Dorsolateral prefrontal cortex (tissue), 122 donors: ENCODE measurements at places on chromosomes 7 and 10.

- DNase-seq = no peak
These were observed 82.1 kb upstream of the PDGFA start for GRCh38 chr7:601595-602340.

DNA sequence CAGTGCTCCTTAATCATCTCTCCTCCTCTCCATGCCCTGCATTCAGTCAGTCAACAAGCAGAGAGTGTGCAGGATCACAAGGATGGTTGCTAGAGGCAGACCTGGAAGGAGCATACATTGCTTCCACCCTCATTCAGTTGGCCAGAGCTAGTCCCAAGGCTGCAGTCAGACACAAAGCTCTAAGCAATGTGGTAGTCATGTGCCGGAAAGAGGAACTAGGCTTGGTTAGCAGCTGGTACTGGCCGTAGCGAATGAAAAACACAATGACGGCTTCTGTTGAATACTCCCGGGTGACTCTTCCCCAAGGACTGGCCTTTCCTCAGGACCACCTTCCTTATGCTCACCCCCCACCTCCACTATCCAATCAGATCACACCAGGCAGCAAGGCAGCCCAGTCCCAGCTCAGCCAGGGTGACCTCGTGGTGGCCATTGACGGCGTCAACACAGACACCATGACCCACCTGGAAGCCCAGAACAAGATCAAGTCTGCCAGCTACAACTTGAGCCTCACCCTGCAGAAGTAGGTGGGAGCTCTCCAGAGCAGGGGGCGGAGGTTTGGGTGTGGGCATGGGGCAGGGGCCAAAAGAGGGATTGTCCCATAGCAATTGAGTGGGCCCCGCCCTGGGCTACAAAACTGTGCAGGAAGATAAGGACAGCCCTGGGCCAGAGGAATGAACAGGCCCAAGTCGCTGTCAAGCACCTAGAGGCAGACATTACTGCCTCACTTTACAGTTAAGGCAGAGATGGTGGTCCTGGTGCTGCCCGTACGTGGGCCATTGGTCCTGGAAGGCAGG lies 10.9 kb downstream of the LDB3 start:
- DNase-seq = no peak

GRCh38 chr10:91210014-91210413 lies 10.4 kb upstream of the PCGF5 start:
- no peak for DNase-seq

DNA sequence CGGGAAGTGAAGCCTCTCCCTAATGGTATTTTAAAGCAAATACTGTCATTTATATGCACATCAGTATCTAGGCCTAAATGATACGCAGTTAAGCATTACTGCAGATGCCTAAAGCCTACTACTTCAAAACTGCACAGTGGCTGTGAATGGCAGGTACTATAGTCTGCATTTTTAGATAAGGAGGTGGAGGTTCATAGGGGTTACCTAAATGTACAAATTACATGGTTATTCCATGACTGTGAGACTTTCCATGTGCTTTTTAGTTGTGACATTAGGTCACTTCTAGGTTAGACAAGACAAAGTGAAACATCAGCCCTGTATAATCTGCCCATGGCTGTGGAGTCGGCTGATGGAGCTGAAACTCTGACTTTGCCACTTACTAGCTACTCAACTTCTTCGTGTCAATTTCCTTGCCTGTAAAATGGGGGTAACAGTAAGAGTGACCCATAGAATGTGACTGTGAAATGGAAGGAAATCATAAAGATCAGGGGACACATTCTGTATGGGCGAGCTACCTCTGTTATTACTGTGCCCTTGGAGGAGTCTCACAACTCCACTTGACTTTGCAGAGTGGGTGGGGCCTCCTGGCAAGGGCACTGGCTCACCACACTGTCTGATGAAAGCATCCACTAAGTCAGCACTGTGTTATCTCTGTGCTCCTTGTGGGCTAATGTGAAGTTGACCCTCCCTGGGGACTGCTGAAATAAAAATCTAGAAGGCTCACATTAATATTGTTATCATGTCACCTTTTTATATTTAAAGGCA lies 239.4 kb downstream of the TNS3 start:
- no peak for DNase-seq

GRCh38 chr7:112447406-112447805 lies 2.9 kb upstream of the IFRD1 start:
- no peak for DNase-seq

GRCh38 chr10:59839576-59839975 lies 66.8 kb downstream of the CCDC6 start:
- no peak for DNase-seq

DNA sequence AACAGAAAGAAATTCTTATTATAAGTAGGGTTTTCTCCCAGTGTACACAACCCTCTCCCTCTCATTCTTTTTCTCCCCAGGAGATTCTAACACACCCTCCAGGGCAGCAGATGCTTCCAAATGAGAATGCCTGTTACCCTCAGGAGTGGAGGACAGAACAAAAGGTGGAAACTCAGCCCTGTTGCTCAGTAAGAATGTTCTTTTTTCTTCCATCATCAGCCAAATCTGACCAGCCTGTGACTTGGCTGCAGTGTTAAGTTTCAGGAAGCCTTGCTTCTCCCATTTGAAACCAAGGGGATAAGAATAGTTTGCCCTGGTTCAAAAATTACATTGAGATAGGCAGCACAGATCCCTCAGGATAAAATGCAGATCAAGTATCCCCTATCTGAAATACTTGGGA lies 77.5 kb upstream of the EEPD1 start:
- DNase-seq = no peak
